ENCODE measurements at places on chromosomes 5 and 9. TPM values are rescaled to one million over a fixed set of nuclear protein-coding genes. Genes with fewer than 3 reads are reported as not detected.

Gene UBE2B
- total RNA-seq: 72.2 TPM

Gene GABRA1
- not detected for total RNA-seq

GRCh38 chr9:91856419-91856818 is 93.6 kb downstream of the ROR2 start:
- no peak overlapping the region for H3K27ac ChIP-seq
- peak; percentile 64 for DNase-seq
- no peaks in the 10 kb centered on the region for H3K36me3 ChIP-seq
- no peak overlapping the region for H3K4me3 ChIP-seq

DNA sequence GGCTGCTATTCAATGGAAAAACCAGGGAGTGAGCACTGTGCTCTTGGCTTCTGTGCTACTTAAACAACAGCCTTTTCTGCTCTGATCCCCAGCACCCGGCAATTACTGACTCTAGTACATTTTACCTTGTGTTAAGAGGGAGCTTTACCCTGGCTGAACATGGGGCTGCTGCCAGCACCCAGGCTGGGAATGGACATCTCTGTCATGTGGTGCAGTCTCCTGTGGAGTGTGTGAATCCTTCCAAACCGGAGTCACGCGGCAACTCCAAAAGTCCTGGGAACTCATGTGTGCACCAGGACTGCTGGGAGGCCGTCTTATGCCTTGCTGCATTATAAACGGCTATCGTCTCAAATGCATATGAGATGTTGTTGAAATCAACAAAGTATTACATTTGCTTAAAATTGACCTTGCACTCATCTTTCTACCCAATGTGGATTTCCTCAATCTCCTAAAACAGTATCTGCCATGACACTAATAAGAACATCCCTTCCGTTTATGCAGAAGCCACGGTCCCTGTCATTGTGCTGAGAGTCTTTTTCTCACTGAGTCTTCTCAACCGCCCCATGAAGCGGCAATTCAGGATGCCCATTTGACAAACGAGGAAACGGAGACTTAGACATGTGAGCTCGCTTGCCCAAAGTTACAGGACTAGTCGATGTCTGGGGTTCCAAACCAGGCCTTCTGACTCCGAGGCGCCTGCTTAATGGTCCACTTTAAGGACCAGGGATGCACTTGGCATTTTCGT is 884 bp upstream of the GSN start:
- peak overlapping the region; percentile 99 for H3K27ac ChIP-seq
- no peaks in the 10 kb centered on the region for H3K27me3 ChIP-seq
- H3K36me3 ChIP-seq: no peaks in the 10 kb centered on the region

DNA sequence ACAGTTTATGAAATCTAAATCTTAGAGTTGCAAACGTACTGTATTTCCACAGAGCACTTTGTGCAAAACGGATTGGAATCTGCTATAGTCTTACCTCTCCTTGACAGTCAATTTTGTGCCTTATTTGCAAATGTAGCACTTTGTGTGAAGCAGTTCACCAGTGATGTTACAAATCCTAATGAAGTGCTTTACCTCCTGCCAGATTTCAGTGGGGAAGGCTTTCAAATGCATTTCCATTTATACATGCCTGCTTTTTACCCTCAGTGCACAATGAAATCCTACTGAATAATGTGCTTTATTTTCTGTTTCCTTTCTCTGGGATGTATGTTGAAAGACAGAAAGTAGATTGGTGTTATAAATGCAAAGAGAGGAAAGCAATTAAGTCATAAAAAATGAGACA is 2141.6 kb upstream of the C9orf72 start:
- H3K27me3 ChIP-seq: no peaks in the 10 kb centered on the region
- H3K4me1 ChIP-seq: no peaks in the 10 kb centered on the region
- H3K36me3 ChIP-seq: no peaks in the 10 kb centered on the region
- H3K4me3 ChIP-seq: no peak overlapping the region
- no peak for DNase-seq
- H3K27ac ChIP-seq: no peak overlapping the region

DNA sequence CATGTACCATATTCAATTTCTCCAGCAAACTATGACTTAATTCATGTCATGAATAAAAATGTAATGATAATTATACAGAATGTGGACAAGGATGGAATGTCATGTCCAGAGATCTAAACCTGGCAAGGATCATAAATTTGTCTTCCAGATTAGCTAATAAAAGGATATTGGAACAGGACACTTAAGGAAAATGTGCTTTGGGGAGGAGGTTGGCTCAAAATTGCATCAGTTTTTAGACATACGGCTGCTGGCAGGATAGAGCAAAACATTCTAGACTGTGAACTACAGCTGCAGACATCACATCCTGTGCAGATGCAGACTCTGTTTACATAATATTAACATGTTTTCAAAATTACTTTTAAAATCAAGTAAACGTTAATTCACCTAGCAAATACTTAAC is 248.4 kb downstream of the TLR4 start:
- no peaks in the 10 kb centered on the region for H3K27me3 ChIP-seq
- H3K4me3 ChIP-seq: no peak overlapping the region
- DNase-seq: no peak
- no peaks in the 10 kb centered on the region for H3K4me1 ChIP-seq

Gene DPH7
- total RNA-seq: 29.1 TPM

- peak overlapping the region; percentile 39 for H3K4me3 ChIP-seq
- H3K27me3 ChIP-seq: no peaks in the 10 kb centered on the region
- no peaks in the 10 kb centered on the region for H3K4me1 ChIP-seq
These were observed 180.9 kb downstream of the CD180 start for GRCh38 chr5:67015541-67016191.

All from sigmoid colon (tissue), 7 donors.